ENCODE measurements at places on chromosomes 7 and 10. TPM values are rescaled to one million over a fixed set of nuclear protein-coding genes. Genes with fewer than 3 reads are reported as not detected.

Gene GNAT3
- not detected for total RNA-seq

DNA sequence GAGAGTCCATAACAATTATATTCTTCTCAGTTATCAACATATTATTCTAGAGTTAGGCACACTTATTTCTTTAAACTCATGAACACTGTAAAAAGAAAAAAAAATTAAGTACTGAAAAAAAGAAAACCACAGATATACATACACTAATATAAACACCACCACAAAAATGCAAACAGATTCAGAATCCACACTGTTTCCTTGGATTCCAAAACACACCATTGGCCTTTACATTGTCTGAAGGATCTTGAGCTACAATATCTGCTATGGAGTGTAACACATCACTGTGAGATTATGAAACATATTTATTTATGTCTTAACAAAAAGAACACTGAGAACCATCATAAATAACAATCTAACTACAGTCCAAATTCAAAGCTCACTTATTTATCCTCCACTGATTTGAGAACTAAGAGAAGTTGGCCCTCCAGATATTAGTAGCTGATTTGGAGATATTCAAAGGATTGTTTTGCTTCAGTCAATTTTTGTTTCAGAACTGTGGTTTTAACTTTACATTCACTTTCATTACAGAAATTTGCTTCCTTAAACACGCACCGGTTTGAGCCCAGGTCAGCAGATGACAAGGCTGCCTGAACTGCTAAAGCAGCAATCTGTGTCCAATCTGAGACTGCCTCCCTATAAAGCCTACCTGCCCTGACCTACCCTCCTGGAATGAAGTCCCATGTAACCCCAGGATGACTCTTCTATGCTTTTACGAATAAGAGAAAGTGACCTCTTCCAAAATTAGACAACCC, 47.0 kb upstream of the CDK1 start:
- DNase-seq, result no peak

DNA sequence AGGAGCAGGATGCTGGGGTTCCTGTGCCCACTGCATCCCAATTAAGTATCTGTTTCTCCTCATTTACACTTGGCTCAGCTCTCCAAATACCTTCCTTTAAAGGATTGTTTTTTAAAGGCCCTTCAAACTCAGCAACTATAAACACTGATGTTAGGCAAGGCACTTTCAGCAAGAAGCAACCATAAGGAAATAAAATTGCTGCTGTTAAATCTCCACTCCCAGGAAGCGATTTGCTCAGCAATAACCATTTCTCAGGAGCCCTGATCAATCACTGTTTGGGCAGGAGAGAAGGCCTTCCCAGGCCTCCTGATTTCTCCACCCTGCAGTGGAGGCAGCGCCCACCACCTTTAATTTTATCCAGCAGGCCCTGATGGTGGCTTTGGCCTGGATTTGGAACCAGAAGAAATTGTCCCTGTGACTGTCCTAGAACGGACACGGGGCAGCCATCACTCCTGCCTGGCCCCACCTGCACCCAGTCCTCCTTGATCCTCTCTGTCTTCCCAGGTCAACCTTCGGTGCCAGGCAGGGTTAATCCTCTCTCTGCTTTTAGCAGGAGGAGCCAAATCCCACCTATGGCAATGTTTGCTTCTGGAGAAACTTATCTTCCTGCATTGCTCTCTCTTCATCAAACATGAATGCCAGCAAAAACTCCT, 199.8 kb downstream of the PLXNA4 start:
- DNase-seq, result no peak

DNA sequence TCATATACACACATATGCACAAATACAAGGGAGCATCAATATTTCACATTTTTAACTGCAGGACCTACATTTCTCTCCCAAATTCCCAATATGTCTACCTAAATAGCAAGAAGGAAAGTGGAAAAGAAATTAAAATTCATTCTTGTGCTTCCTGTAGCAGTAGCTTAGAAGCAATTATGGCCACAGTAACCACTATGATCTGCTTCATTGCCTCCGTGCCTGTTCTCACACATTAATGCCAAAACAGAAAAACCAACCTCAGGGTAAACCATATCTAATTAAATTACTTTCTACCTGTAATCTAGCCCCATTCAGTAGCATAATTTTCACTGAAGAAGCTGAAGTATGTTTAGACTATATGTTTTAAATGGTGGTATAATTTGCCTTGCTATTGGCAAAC, 55.2 kb downstream of the HYCC1 start:
- no peak for DNase-seq

DNA sequence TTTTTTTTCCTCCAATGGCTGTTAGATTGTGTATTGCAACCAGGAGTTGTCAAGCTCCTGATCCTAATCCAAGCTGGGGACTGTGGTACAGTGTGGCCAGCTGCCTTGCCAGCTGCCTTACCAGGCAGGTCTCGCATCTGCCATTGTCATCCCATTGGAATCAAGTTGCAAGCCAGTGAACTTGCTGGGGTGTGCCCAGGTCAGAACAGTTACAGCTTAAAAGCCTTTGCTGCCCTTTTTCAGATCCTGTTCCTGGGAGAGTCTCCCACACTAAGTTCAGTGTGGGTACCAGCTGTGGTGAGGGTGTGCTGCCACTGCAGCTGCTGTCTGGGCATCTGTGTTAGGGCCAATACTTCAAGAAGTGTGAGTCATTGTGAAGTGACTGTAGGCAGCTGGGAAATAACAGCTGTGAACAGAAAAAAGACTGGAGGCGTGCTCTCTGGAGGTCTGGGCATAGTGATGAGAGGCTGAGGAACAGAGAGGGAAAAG, 72.8 kb downstream of the CCNY start:
- peak; percentile 92 for DNase-seq

Gene MRLN
- total RNA-seq, result not detected

- no peak for DNase-seq
Measured at GRCh38 chr7:27314111-27314510, 71.5 kb downstream of the EVX1 start.

DNA sequence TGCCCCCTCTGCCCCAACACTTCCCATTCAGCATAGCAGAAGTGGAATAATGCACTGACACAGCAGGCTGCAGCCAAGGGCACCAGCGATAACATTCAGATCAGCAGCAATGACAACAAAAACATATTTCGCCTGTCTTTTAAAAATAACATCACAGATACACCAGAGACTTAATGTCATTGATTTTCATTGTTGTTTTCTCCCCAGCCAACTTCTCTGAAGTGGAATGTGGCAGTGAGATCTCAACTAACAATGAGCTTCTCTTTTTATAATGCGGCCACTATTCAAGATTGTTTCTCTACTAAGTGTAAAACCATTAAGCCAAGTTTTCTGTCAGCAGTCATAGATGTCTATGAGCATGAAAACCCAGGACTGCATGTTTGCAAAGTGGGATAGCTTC, 158.2 kb upstream of the TMEM229A start:
- no peak for DNase-seq

GRCh38 chr7:18727115-18727870, 231.7 kb downstream of the HDAC9 start:
- DNase-seq, result no peak

DNA sequence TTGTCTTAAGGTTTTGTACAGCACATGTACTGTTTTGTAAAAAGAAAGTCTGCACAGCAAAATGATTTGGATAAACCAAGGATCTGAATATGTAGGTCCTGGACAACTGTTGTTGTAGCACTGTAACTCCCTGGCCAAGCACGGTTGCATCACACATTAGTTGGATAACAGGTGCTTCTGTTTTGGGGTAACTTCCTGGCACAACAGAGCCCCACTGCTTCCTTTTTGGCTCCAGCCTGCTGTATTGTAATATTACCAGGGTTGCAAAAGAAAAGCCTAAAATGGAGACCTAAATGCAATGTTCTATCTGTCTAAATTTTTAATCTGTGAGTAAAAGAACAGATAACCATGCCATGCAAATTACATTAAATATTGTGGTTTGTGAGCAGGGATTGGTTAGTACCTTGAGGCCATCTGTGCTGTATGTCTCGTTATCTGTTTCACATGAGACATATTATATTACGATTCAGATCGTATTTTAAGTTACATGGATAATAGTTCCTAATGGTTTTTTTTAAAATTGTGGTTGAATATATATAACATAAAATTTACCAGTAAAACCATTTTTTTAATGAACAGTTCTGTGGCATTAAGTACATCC, 27.5 kb upstream of the WAC start:
- DNase-seq, result no peak

- DNase-seq, result no peak
Measured at GRCh38 chr10:44980309-44981171, 1.9 kb upstream of the DEPP1 start.

DNA sequence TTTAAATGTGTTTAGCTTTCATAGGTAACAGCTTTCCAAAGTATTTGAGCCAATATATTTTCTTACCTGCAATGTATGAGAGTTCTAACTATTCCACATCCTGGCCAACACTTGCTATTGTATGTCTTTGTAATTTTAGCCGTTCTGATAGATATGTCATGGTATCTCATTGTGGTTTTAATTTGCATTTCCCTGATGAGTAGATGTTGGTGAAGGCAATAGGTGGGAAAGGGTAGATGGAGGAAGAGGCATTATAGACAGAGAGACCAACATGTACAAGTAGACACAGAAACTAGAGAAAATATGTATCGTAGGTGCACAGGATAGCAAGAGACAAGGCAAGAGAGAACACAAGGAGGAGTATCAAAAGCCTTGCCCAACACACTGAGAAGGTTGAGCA, 54.8 kb upstream of the CCDC71L start:
- DNase-seq, result no peak

GRCh38 chr10:122368502-122369254, 5.8 kb upstream of the PLEKHA1 start:
- no peak for DNase-seq

- peak; percentile 14 for DNase-seq
Measured at GRCh38 chr10:29925771-29926692, 133.4 kb downstream of the JCAD start.

DNA sequence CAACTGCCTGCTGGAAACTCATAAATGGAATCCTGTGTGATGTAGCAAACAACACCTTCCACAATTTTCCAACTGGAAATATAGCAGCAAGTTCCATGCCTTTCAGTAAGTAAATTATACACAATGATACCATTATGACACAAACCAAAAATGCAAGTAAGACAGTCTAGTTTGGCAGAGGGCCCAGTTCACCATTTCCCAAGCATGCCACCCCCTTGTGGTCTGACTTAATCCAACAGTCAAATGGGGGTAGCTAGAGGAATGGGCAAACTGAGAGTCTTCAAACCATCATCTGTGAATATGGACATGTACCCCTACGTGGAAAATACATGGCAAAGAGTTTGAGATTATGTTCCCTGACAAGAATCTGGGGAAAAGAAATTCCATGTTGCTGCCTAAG, 137.6 kb upstream of the VWC2 start:
- DNase-seq, result no peak

- DNase-seq, result no peak
Measured at GRCh38 chr10:59904426-59905065, 1.8 kb downstream of the CCDC6 start.

DNA sequence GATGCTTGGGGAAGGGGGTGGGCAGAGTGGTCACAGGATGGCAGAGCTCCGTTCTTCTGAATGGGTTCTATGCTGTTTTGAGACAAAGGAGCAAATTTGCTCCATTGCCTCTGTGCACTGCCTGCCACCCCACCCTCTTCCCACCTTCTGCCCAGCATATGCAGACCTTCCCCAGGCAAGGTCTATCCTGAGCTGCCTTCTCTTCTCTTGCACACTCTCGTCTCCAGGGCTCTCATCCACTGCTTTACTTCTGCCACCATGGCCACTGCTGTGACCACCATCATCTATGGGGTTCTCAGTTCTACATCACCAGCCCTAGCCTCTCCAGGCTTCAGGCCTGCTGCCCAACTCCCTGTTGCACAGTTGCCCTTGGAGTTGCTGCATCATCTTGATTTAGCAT, 230.4 kb downstream of the TMEM178B start:
- no peak for DNase-seq

DNA sequence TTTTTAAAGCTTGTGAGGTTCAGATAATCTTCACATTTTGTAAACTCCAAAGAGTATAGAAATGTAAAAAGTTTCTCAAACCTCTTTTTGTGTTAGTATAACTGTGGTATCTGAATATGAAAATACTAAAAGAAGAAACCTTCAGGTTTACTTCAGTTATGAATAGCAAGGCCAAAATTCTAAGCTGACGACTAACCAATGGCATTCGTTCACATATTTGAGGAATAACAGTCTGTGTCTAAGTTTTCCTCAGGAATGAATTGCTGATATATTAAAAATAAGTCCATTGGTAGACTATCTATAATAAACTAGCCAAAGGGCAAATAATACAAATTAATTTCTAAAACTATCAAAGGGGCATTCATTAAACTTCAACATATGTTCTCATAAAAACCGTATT, 206.0 kb downstream of the CXCL12 start:
- no peak for DNase-seq

GRCh38 chr7:129519464-129519863, 17.1 kb downstream of the SMKR1 start:
- no peak for DNase-seq

GRCh38 chr7:11623093-11623678, 208.8 kb downstream of the THSD7A start:
- no peak for DNase-seq

DNA sequence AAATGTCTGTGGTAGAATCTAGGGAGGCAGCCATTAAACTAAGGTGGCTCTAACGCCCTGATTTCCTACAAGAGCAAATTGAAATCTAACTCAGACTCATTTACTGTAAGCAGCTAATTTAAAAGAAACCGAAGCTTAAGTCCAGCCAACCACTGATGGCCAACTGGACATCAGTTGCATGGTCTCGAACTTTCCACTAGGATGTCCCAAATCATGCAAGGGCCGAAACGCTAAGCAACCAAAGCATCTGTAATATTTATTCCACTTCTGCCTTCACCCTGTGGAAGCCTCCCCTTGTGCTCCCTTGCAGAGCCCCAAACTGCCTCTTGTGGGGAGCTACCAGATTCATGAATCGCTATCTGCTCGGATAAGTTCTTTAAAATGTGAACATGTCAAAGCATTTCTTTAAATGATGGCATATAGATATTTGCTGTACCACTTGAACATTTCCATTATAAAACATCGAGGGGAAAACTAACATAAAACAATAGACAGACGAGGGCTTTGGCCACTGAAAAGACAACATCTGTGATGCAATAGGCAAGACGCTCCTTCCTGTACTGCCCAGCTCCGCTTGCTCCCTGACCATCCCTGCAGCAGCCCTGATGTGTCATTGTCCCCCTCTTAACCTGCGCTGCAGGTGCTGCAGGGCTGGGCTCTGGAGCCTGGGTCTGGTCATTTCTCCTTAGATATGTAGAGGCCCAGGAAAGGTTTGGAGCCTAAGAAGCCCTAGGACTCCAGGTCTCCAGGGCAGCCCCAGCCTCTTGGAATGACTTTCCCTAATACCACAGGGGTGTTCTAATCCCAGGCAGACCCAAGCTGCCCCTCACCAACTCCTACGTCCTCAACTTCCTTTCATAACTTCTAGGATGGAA, 2.9 kb upstream of the RBP3 start:
- DNase-seq, result no peak

DNA sequence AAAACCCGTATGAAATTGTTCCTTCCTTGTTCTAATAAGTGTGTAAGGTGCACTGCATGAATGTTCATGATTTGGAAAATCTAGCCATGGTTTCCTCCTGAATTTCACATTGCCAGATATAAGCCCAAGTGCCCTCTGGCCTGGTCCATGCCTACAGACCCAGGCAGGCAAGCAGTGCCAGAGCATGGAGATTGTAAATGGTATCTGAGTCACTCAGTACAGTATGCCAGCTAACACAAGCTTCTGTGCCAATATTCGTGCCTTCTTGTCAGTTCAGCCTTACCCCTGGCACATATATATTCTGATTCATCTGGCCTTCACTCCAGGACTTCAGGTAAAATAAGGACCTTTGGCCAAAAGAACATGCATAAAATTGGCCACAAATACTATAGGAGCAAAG, 38.4 kb upstream of the PDE1C start:
- DNase-seq, result no peak

Measured in fibroblast of lung (primary cell).